ENCODE measurements at places on chromosomes 11 and 22.

DNA sequence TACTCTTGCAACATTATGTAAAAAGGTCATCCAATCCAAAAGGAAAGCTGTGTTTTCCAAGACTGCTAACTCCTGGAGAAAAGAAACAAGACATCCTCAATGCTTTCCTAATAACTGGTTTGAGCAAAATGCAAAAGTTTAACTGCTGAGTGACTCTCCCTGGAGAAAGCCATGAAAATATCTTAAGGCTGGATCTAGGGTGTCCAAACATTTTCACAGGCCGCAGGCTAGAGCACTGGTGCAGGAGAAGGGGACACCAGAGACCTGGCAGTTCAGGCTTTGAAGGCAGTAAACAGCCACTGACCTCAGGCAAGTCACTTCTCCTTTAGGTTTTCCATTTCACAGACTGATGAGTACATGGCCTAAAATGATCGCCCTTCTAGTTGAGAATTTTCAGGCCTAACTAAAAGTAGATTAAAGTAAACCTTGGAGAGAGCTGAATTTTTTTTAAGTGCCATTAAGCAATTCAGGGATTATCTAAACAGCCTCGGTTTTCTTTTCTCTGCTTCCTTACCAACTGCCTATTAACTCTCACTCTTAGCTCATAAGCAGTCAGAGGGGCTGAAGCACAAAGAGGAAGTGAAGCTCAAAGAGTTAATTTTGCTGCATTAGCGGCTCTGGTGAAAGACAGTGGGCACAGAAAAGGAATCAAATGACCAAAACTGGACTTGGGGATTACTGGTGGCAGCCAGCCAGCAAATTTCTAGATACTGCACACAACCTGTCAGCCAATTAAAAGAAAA is 2.3 kb downstream of the CHKA start:
- DNase-seq, result no peak

DNA sequence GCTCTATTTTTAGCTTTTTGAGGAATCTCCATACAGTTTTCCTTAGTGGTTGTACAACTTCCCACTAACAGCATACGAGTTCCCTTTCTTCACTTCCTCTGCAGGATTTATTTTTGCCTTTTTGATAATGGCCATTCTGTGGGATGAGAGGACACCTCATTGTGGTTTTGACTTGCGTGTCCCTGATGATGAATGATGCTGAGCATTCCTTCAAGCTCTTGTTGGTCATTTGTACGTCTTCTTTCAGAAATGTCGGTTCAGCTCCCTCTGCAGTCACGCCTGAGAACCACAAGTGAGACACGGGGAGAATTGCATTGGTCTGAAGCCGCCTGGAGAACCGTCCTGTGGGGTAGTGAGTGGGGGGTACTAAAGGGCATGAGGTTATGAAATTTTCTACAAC is 2.0 kb upstream of the KRTAP5-10 start:
- DNase-seq, result no peak

DNA sequence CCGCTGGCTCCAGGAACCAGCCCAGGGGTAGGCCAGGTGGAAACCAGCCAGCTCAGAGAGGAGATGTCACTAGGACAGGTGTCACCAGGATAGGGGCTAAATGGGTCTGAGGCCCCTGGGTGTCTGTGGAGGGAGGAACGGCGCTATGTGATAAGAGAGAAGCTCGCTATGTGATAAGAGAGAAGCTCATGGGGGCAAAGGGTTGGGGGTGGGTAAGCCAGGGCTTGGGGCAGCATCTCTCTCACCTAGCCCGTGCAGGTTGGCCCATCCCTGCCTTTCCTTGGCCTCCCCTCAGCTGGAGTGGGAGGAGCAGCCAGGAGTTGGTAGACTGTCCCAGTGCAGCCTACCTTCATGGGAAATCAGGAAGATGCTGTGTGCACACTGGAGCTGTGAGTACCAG is 26.5 kb upstream of the SUSD2 start:
- no peak for DNase-seq

DNA sequence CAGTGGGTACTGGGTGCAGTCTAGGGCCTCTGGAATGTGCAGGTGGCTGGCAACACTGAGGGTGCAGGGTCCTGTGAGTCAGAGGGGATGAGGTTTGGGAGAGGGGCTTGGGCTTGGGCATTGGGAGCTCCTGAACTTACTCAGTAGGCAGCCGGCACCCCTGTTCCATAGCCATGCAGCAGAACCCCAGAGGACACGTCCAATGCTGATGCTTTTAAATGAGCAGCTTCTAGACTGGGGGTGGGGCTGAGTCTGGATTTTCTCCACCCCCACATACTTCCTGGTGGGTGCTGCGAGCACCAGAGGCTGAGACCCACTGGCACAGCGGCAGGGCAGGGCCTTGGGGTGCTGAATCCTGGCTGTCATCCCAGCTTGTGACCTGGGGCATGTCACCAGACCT is 71.4 kb downstream of the ARHGAP8 start:
- DNase-seq, result no peak

GRCh38 chr11:106077609-106078455 is at the start of gene AASDHPPT:
AASDHPPT (plus strand) TSS chr11:106077662; CDS start chr11:106077711, 49 bp downstream.
- DNase-seq, result no peak

DNA sequence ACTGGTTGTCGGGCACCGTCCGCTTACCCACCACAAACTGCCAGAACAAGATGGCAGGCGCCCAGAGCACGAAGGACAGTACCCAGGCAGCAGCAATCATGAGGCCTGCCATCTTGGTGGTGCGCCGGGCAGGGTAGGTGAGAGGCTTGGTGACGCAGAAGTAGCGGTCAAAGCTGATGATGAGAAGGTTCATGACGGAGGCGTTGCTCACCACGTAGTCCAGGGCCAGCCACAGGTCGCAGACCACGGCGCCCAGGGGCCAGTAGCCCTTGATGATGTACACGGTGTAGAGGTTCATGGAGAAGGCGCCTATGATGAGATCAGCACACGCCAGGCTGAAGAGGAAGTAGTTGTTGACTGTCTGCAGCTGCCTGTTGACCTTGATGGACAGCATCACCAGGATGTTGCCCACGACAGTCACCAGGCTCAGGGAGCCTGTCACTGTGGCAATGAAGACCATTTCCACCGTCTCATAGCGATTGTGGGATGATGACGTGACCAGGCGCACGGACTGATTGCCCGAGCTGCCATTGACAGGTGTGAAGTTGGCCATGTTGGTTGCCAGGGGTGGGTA is 4.6 kb downstream of the MDK start:
- DNase-seq, result no peak

DNA sequence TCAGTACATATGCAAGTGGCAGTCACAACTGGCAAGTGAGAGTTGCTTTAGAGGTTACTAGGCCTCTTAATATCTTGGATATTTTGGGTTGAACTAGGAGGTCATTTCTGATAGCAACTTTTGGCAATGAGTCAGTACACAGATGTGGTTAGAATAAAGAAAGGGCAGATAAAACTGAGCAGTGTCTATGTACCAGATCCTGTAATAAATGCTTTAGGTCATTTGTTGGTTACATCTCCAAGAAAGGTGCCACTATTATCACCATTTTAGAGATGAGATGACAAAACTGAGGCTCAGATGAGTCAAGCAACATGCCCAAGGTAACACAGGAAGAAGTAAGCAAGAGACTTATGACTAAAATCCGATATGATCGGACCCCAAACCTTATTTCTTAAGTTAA is 25.0 kb downstream of the MAML2 start:
- DNase-seq, result no peak

DNA sequence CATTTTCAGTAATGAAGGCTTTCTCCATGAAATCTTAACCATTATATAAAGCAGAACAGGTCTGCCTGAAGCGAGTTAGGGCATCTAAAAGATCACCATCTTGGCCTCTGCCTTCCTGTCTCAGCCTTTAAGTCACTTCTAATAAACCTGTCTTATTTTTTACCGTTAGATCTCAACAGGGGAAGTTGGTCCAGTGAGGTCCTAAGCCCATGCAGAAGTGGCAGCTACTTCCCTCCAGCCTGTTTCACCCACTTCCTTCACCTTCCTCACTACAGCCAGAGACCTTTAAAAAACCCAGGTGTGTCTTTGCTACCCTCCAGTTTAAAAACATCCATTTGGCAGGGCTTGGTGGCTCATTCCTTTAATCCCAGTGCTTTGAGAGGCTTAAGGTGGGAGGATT is 14.1 kb upstream of the LIPT2 start:
- no peak for DNase-seq

GRCh38 chr11:86632499-86633269 is 39.7 kb downstream of the ME3 start:
- DNase-seq, result no peak

- DNase-seq, result no peak
These were observed 32.6 kb downstream of the MAPK1 start for GRCh38 chr22:21834869-21835268.

- DNase-seq, result peak; percentile 78
These were observed 6.8 kb upstream of the LIF start for GRCh38 chr22:30253205-30253852.

DNA sequence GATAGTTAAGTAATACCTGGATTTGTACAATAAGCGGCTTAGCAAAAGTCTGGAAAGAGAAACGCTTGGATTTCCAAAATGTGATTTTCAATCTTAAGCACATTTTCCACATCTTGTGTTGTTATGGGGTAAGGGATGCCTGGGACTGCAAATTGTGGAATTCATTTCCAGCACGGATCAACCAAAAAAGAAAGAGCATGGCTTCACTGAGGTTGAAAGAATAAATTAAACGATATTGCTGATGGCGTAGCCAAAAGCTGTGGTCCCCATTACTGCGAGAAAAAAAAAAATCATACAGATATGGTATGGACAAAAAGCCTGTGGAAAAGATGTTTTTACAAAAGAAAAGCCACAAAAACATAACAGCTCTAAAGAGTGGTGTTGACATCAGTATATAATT is 26.0 kb upstream of the ALX4 start:
- no peak for DNase-seq

- no peak for DNase-seq
These were observed 214.4 kb downstream of the HIPK3 start for GRCh38 chr11:33471541-33471940.

- peak; percentile 65 for DNase-seq
These were observed 953 bp upstream of the PACS1 start for GRCh38 chr11:66068923-66069714.

- DNase-seq, result no peak
These were observed 337.8 kb downstream of the MIAT start for GRCh38 chr22:26995235-26995634.

DNA sequence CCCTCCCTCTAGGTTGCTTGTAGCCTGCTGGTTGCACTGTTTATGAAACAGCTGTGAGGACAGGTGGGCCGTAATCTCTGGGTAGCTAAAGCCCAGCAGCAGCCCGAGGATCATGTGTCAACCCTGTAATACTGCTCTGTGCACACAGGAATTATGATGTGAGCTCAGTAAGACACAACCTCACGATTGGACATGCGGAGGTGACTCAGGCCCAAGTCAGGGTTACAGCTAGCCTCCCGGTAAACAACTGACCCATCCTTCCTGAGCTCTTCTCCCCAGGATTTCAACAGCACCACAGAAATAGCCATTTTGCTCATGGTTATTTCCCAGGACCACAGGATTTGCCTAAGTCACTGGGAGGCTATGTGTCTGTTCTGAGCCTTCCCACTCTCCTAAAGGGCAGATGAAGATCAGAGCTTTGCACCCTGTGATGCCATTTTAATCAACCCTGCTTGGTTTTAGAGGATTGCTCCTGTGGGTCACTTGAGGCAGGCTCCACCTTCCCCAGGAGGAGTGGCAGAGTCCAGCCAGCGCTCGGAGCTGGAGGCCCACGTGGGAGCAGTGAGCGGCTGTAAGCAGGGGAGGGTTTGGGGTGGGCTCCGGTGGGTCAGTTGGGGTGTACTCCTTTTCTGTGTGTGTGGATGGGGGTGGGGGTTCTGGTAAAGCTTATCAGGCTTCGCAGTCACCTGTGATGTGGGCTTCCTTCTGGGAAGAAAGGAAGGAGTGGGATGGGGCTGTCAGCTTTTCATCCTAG is at the start of gene AMPD3:
Gene AMPD3 (plus strand): TSS at position 387 of the 754 bp plus-strand sequence. CDS start 6,256 bp downstream, outside the sequence.
- DNase-seq, result no peak

DNA sequence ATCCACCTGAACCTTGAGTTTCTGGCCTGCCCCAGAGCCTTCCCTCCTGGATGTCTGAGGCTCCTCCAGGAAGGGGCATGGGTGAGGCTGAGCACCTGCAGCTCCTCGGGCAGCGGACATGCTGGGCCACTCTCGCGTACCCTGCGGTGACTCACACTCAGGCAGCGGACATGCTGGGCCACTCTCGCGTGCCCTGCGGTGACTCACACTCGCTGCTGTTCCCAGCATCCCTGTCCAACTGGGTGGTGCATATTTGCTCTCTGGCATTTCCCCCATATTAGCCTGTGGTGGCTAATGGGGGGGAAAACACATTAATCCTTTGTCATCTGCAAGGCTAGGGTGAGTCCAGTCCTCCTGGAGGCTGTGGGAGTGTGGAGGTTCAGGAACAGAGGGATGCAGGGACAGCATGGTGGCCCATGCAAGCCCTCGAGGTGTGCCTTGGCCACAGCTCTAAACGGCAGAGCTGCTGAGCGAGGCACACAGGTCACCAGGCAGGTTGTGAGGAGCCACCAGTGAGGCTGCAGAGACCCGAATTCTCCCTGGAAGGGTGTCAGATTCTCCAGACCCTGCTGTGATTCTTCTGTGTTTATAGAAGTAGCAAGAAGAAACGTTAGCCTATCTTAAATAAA is 728.1 kb downstream of the BRD1 start:
- DNase-seq, result no peak

DNA sequence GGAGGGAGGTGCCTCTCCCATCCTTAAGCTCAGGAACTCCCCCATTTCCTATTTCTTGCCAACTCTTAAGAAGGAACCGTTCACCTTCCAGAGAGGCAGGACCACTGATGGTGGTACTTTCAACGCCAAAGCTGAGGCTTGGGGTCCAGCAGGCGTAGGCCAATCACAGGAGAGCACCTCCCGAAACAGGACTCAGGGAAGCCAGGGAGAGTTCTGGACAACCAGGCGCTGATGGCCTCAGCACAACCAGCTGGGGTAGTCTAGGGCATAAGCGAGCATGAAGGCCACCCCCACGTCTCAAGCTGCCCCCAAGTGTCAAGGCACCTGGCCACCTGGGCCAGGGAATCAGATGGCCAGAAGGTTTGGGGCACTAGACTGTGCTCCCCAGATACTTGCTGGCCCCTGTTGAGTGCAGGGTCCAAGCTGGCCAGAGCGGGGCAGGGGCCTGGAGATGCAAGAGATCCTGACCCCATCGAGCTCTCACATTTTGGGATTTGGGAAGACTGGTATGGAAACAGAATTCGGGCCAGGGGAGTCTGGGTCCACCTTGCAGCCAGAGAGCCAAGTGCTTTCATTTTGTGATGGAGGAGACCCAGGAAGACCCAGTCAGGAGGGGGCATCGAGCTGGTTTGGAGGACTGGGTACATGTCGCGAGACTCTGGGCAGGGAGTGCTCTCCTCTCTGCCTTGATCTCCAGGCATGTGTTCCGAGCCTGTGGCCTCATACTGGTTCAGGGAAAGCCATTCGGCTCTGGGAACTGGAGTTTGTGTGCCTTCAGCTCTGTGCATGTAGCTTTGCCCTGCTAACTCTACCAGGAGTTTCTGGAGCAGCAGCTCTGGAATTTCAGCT is 926 bp downstream of the CD6 start:
- no peak for DNase-seq

- no peak for DNase-seq
These were observed 634 bp downstream of the TIMM8B start for GRCh38 chr11:112085822-112086421.

GRCh38 chr22:21450858-21451353 is 16.3 kb upstream of the TMEM191C start:
- no peak for DNase-seq

GRCh38 chr22:44497218-44497904 is 672 bp downstream of the RTL6 start:
- DNase-seq, result no peak
